Endothelial cell of umbilical vein (primary cell): ENCODE measurements at places on chromosomes 12 and 14. TPM values are rescaled to one million over a fixed set of nuclear protein-coding genes. Genes with fewer than 3 reads are reported as not detected.

- peaks cover 24% of the 10 kb centered on the region for H3K4me1 ChIP-seq
- no peaks in the 10 kb centered on the region for H3K27me3 ChIP-seq
- DNase-seq = no peak
- no peaks in the 10 kb centered on the region for H3K36me3 ChIP-seq
- no peak overlapping the region for H3K27ac ChIP-seq
Measured at GRCh38 chr14:71632440-71632946, 299.7 kb upstream of the RGS6 start.

DNA sequence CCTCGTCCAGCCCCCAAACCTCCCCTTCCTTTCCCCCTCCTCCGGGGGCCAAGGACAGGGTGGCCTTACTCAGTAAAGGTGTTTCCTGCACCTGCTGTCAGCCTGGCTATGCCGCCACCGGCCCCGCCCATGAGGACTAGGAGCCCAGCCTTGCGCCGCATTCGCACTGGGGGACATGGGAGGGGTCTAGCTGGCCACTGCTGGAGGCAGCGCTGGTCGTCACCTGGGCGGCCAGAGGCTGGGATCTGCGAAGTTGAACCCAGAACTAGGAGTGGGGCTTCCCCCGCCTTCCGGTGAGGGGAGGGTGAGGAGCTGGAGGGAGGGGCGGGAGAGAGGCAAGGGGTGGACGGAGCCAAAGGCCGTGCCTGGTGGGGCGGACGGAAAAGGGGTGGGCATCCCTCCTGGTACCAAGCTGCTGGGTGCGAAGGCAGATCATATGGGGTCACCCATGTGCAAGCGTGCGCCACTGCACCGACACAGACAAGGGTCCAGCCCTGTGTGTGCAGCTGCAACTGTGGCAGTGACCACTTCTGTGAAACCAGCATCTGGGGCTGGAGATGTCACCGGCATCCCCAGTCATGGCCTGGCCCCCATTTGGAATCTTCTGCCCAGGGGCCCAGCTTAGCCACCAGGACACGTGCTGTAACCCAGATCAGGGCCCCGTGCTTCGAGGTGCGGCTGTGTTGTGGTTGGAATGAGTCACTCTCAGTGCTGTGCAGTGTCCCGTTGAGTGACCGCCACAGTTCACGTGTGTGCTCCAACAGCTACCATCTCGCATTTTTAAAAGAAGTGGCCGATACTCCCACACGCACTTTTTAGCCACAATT lies 8.5 kb downstream of the AMN start:
- no peak for DNase-seq
- H3K4me1 ChIP-seq = peaks cover 13% of the 10 kb centered on the region
- H3K27ac ChIP-seq = no peak overlapping the region
- peaks cover 11% of the 10 kb centered on the region for H3K36me3 ChIP-seq
- H3K4me3 ChIP-seq = no peak overlapping the region
- H3K27me3 ChIP-seq = peaks cover 38% of the 10 kb centered on the region

- H3K27ac ChIP-seq = no peak overlapping the region
- peaks cover 19% of the 10 kb centered on the region for H3K4me1 ChIP-seq
- H3K27me3 ChIP-seq = no peaks in the 10 kb centered on the region
- H3K36me3 ChIP-seq = peaks cover 15% of the 10 kb centered on the region
- DNase-seq = no peak
Measured at GRCh38 chr12:124418791-124419190, 123.9 kb downstream of the RFLNA start.

DNA sequence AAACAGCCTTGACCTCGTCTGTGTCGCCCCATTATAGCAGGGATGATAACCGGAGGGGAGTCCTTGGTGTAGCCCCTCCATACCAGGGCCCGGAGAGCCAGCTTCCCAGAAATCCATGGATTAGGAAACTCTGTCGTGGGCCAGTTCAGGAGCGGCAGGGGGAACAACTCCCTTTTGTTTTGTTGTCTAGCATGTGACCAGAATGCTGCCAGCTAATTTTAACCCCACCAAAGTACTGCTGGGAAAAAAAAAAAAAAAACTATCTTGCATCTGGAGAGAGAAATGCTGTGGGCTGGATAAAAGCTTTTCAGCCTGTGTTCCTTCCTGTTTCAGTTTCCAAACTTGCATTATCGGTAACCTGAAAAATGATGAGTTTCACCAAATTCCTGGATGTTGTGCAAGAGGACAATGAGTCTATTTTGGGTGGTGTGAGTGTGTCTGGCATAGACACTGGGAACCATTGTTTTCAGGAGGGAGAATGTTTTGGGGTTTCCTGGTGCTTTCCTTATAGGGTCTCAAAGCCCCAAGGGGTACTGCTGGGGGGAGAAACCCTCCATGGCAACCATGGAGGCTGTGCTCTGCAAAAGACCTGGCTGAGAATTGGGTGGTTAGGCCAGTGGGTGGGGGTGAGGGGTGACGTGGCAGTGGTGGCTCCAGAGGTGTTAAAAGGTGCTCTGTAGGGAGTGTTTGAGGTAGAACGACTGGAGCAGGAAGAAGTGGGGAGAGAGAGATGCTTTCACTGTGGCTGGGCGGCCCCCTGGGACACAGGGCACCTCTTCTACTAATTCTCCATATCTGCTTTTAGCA lies 14.9 kb upstream of the IRF2BPL start:
- no peak overlapping the region for H3K4me3 ChIP-seq
- peak; percentile 33 for DNase-seq
- H3K27me3 ChIP-seq = no peaks in the 10 kb centered on the region
- peaks cover 62% of the 10 kb centered on the region for H3K4me1 ChIP-seq
- H3K36me3 ChIP-seq = no peaks in the 10 kb centered on the region

GRCh38 chr12:12378616-12379015 lies 21.7 kb downstream of the BORCS5 start:
- no peaks in the 10 kb centered on the region for H3K4me1 ChIP-seq
- DNase-seq = no peak
- H3K36me3 ChIP-seq = no peaks in the 10 kb centered on the region
- no peaks in the 10 kb centered on the region for H3K27me3 ChIP-seq
- H3K27ac ChIP-seq = no peak overlapping the region

DNA sequence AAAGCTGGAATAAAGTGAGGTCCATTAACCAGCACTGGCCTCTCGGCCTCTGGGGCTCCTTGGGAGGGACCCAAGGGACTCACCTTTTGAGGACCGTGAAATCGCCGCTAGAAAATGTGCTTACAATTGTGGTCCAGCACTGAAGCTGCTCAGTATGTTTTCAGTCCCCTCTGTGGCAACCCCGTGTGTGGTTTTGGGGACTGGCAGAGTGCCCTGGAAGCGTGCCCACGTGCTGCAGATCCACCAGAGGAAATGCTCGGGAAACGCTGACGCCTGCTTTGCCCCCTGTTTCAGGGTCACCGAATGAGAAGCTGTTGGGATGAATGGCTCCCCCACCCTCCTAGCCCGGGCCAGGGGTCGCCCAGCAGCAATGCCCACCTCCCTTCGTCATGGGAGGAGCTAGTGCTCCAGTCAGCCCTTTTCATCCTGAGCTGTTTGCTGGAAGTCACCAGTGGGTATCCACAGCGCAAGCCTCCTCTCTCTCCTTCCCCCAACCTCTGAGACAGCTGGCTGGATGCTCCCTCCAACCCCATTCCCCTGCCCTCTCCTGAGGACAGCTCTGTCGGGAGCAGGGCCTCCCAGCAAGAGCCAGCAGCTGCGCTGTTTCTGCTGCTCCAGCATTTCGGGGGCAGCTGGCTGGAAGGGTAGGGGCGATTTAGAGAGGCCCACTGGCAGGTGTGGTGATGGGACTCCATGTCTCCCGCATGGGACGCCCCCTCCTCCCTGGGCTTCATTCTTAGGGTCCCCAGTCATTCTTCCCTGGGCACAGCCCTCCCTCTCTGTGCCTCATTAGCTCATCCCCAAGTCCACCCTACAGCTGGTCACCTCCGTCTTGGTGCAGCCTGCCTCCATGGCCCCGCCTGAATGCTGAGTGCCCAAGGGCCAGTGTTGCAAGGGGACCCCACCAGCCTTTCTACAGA lies 33.2 kb upstream of the PPP1R13B start:
- no peaks in the 10 kb centered on the region for H3K36me3 ChIP-seq
- no peaks in the 10 kb centered on the region for H3K27me3 ChIP-seq

DNA sequence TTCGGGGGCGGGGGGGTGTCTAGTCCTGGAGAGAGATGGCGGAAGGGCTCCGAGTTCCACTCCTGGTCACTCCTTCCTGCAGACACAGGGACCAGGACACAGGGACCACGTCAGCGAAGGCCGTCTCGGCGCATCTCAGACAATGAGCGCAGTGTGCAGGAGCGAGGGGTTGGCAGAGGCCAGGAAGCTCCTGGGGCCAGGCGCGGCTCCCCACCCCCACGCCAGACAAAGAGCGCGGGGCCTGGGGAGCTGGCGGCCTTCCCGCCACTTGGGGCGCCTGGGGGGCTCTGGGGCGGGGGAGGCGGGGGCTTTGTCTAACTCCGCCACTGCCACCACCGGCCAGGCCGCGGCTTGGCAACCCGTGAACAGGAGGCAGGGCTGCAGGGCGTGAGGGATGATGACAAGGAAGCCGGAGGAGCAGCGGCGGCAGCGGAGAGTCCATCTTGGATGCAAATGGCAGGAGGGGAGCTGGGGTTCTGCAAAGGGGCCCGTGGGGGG lies 2.2 kb downstream of the CDK2AP1 start:
- H3K27me3 ChIP-seq = no peaks in the 10 kb centered on the region
- peaks cover 26% of the 10 kb centered on the region for H3K4me1 ChIP-seq
- peak; percentile 52 for DNase-seq
- H3K27ac ChIP-seq = peak overlapping the region; percentile 83
- H3K4me3 ChIP-seq = peak overlapping the region; percentile 32
- peaks cover 3% of the 10 kb centered on the region for H3K36me3 ChIP-seq

- DNase-seq = no peak
- H3K4me1 ChIP-seq = no peaks in the 10 kb centered on the region
- no peaks in the 10 kb centered on the region for H3K36me3 ChIP-seq
- no peak overlapping the region for H3K4me3 ChIP-seq
Measured at GRCh38 chr12:40058721-40059190, 47.1 kb downstream of the SLC2A13 start.

DNA sequence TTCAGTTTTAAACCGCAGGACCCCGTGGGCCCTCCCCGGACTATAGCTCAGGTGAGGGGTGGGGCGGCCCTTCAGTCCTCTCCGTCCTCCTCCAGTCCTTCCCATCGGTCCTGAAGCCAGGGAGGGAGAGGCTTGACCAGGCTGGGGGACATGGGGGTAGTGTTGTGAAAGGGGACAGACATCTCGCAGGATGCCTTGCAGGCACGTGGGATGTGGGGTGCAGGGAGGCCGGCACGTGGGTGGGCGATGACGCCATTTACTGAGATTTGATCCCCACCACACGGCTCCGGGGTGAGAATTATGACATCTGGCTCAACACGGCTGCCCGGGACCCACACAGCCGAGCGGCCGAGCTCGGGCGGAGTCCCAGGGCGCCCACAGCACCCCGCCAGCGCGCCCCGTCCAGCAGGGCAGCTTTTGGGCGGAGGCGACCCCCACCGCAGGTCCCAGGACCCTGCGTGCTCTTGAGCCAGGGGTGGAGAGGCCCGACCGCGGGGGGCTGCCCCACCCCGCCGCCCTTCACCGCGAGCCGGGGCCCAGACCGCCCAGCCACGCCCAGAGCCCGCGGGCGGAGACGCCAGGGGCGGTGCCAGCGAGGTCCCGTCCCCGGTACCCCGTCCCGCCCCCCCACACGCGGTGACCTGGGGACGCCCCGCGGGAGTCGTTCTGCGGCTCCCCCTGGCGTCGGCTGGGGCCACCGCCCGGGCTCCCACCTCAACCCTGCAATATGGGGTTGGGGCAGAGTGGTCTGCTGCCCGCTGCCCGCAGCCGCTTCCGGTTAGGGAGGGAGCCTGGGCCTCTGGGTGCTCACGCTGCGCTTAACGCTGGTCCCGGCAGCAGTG lies 3.3 kb upstream of the EXOC3L4 start:
- H3K4me3 ChIP-seq = peak overlapping the region; percentile 24
- no peaks in the 10 kb centered on the region for H3K36me3 ChIP-seq
- DNase-seq = no peak
- H3K27me3 ChIP-seq = no peaks in the 10 kb centered on the region

DNA sequence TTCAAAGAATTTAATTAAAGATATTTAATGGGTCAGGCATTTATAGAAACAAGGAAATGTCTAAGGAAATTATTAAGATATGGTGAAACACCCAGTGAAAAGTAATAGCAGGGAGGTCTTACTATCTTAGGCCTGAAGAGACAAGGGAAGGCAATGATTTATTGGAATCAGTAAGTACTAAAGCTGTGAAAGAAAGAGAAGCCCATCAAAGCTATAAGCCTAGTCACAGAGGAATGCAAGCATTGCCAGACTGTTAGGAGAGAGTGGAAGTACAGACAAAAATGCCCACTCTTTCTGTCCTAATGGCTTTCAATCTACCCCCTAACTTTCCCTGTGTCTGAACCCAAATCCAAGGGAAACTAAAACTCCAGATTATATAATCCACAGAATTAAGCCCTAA lies 69.2 kb upstream of the PIK3C2G start:
- no peak overlapping the region for H3K4me3 ChIP-seq
- no peaks in the 10 kb centered on the region for H3K27me3 ChIP-seq
- H3K36me3 ChIP-seq = no peaks in the 10 kb centered on the region

DNA sequence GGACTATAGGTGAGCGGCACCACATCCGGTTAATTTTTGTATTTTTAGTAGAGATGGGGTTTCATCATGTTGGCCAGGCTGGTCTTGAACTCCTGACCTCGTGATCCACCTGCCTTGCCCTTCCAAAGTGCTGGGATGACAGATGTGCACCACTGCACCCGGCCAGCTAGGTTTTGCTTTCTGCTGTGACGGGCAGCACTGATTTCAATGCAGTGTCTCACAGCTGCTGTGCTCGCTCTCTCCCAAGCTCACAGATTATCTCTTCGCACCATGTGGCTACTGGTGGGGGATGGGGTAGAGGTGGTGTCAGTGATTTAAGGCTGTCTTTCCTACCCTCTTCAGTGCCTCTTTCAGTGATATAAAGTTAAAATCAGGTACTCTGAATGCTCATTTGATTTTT lies 909.1 kb downstream of the TRHDE start:
- H3K27me3 ChIP-seq = no peaks in the 10 kb centered on the region
- no peak overlapping the region for H3K4me3 ChIP-seq
- no peak for DNase-seq
- no peaks in the 10 kb centered on the region for H3K36me3 ChIP-seq

DNA sequence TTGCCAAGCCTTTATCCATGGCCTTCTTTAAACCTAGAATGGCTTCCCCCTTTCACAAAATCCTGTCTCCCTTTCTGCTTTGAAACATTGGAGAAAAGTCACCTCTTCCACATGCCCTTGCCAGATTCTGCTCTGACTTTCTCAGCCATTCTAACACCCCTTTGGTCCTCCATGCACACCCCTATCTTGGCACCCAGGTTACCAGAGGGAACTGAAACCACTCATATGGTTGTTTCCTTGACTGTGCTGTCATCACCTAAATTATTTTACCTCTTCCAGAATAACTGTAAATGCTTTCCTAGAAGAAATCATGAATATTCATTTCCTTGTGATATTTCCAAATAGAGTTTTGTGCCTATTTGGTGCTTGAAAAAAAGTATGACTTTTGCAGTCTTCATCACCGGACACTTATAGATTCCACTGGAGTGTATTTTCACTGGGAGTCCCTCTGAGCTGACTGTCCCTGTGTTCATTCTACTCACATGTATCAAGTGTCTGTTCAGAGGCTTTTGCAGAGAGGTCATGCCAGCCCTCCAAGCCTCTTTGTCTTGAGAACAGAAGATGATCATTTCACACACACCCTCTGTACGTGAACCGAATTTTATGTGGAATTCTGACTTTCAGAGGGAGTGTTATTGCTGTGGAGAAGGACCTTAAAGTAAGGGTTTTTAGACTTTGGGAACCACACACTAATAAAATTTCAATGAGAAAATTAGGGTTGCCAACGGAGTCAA lies 74.1 kb downstream of the PLXNC1 start:
- no peaks in the 10 kb centered on the region for H3K4me1 ChIP-seq
- H3K27ac ChIP-seq = no peak overlapping the region
- DNase-seq = no peak
- H3K4me3 ChIP-seq = no peak overlapping the region
- no peaks in the 10 kb centered on the region for H3K27me3 ChIP-seq

The PCK2 gene
- 23.5 and 26.4 TPM in 2 replicates for polyA plus RNA-seq

The GRIN2B gene
- polyA plus RNA-seq = not detected in 2 replicates

The ANAPC5 gene
- 156 and 168 TPM in 2 replicates for polyA plus RNA-seq

The BIN2 gene
- polyA plus RNA-seq = not detected in 2 replicates

The FAR2 gene
- polyA plus RNA-seq = 30.1 and 32.3 TPM in 2 replicates
